ENCODE measurements at places on chromosomes 12 and 14.

DNA sequence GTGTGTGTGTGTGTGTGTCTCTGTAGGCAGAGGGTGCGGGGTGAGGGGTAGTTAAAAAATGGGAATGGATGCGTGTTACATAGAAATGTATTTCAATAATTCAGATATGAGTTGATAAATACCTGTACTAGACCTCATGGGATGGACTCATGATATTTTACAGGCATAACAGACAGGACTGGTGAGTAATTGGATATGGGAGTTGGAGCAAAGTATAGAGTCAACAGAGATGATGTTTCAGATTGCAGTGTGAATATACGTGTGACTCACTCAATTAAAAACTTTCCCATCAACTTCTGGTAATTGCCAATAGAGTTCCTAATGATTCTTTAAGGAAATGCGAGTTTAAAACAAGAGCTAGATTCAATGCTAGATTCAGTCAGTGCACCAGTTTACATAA lies 711.9 kb downstream of the C12orf50 start:
- no peak for DNase-seq

GRCh38 chr12:47862881-47863280 lies 41.9 kb downstream of the VDR start:
- DNase-seq = no peak

DNA sequence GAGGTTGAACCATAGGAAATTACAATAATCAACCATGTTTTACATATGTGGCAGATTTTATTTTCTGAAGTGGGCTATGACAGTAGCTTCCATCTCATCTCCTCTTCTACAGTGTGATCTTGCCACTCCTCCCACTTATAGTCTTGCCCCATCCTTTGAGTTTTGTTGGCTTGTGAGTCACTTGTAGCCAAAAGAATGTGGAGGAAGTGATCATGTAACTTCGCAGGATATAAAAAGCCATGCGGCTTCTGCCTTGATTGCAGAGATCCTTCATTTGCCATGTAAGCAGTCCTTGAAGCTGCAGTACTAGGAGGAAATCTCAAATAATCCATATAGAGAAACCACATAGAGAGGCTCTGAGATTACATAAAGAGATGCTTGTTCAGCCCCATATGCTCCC lies 13.7 kb upstream of the ZNF84 start:
- DNase-seq = no peak

GRCh38 chr14:104968153-104968527 lies 10.0 kb downstream of the AHNAK2 start:
- no peak for DNase-seq
